Activated T-helper 1 cell treated with anti-CD3 and anti-CD28 coated beads, Interleukin-12 subunit alpha, Interleukin-12 subunit beta, Interleukin-2, Interleukin-4 antibody, amounts not matched to agents 30 ng/mL and 10 ng/mL and 1 ng/mL, durations not matched to agents 14 hours and 24 hours and 36 hours (primary cell): ENCODE measurements at places on chromosomes 7 and 10.

DNA sequence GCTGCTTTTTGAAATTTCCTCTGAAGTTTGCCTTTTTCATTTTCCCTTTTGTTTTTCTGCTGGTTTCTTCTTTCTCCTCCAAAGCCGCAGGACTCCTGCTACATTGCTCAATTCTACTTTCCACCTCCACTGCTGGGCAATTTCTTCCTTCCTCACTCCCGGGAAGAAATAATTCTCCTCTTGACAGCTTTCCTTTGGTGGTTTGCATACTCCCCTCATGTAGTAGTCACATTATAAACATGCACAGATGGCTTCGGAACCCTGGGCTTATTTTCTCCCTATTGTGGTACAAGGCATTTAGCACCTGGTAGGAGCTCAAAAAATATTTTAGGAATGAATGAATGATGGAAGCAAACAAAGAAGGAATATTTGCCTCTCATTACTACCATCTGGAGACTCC, 977.2 kb downstream of the LRMDA start:
- DNase-seq, result no peak

GRCh38 chr7:42389697-42390096, 152.7 kb upstream of the GLI3 start:
- no peak for DNase-seq

- DNase-seq, result no peak
Observed at GRCh38 chr10:77835669-77836086, 90.9 kb downstream of the DLG5 start.

- no peak for DNase-seq
Observed at GRCh38 chr10:96176985-96177384, 46.9 kb downstream of the ZNF518A start.

DNA sequence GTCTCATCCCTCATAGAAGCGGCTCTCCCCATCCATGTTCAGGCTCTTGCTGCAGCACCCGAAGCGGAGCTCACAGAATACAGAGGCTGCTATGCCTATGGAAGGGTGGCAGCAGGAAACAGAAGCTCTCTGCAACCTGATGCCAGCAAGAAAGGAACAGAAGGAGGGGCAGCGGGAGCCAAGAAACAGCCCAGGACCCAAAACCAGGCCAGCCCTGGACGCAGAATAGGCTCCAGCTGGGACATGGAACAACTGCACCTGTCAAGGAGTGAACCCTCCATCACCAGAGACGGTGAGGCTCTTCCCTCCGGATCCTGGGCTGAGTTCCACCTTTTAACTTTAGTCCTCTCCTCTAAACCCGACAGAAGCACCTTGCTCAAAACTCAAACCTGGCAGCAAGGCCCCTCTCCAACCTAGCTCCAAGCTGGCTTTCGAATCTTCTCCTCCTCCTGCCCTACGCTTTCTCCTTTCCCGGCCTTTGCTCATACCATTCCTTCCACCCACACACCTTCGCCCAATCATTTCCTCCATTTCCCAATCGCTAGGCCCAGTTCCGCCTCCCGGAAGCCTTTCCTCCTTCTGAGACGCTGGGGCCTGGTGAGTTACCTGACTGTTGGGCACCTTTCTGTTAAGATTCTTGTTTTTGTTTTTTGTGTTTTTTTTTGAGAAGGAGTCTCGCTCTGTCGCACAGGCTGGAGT, 122.8 kb upstream of the ZNF92 start:
- DNase-seq, result no peak

DNA sequence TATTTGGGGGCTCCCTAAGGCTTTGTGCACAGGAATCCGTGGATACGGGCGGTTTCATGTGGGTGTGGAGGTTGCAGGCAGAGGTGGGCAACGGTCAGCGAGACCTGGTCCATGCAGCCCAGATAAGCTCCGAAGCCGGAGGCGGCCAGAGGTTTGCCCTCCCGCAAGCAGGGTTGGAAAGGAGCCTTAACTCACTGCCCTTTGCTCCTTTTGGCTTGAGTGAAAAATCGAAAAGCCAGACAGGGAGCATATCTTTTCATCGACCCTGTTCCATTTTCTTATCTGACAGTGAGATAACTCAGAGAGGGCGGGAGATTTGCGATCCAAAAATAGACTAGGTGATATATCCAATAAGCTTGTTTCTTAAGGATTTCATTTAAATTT, 1.5 kb downstream of the GRM3 start:
- no peak for DNase-seq

DNA sequence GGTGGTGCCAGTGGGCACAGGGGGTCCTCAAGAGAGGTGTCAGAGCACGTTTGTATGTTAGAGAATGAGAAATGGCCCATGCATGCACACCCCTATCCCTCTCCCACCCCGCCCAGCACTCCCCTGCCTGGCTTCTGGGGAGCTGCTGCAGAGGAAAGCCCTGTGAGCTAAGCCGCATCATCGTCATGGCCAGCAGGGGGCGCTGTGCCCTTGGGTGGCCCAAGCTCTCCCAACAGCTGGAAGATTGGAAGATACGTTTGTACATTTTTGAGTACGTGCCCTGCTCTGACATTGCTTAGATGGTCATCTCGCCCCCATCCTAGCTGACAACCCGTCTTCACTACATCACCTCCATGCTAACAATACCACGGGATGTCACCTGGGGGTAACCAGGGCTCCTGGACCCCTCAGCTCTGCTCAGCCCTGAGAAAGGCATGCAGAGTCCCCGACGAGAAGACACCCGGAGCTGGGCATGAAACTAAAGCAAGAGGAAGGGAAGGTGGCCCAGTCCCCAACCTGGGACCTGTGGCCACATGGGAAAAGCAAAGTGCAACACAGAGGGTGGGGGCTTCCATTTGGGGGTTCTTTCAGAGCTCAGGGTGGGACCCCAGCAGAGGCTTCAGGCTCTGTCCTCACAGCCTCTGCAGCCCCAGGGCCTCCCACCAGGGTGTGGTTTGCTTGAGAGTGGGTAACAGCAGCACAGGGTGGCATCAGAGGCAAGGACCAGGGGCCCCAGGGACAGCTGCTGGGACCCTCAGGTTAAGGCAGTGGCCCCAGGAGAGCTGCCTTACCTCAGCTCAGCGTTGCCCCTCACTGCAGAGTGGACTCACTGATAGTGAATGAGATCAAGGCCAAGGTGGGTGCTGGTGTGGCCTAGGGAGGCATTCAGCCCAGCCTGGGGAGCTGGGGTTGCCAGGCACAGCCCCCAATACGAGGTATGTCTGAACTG, 136.6 kb downstream of the PTPN20 start:
- peak; percentile 54 for DNase-seq

DNA sequence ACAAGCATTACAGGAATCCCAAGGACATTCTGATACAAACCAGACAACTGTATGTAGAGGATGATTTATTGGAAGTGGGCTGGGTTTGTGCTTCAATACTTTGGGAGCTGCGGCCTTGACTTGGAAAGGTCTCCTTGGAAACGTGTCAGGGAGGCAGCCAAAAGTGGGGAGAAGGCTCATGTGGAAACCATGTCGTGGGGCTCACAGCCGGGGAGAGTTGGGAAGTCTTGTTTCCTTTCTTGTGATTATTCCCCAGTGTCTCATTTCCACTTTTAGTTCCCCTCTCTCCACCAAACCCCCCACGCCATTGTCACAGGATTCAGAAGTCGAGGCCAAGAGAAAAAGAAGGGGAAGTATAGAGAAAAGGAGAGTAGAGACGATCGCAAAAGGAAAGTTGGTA, 53.9 kb upstream of the SFMBT2 start:
- no peak for DNase-seq

DNA sequence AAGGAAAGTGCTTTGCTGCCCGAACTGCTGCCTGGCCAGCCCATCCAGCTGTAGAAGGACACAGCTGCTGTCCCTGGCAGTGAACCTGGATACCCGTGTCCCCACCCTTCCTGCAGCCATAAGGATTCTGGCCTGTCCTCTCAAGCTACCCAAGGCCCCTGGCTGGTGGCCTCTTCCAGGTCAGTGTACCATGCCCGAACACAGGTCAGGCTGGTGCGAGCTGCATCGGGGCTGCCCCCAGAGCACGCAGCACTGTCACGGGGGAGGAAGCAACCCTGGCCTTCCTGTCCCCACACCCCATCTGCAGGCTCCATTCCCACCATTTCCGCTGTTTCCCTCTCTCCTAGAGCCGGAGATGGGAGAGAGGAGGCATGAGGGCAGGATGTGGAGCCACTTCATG, 30.5 kb upstream of the PWWP2B start:
- DNase-seq, result no peak

- DNase-seq, result no peak
Observed at GRCh38 chr7:82156168-82156567, 287.4 kb downstream of the CACNA2D1 start.

- DNase-seq, result peak; percentile 64
Observed at GRCh38 chr7:100965723-100966541, 3.4 kb upstream of the MUC12 start.

DNA sequence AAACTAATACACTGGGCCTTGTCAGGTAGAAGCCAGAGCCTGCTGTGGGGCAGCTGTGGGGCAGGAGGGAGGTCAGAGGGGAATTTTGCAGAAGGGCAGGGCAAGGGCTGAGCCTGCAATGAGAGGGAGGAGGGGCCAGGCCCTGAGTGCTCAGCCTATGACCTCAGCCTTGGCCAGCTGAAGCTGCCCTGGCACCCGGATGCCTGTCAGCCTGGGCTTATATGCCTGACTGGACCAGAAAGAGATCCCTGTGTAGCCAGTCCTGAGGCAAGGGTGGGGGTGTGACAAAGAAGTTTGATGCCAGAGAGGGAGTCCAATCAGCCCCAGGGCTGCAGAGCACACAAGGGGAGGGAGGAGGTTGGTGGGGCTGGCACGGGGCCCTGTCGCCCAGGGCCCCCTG, 22.3 kb upstream of the PRRT4 start:
- DNase-seq, result no peak

- DNase-seq, result no peak
Observed at GRCh38 chr10:22607261-22607660, 107.1 kb downstream of the PIP4K2A start.

GRCh38 chr7:144725070-144725469, 110.8 kb downstream of the TPK1 start:
- DNase-seq, result no peak

DNA sequence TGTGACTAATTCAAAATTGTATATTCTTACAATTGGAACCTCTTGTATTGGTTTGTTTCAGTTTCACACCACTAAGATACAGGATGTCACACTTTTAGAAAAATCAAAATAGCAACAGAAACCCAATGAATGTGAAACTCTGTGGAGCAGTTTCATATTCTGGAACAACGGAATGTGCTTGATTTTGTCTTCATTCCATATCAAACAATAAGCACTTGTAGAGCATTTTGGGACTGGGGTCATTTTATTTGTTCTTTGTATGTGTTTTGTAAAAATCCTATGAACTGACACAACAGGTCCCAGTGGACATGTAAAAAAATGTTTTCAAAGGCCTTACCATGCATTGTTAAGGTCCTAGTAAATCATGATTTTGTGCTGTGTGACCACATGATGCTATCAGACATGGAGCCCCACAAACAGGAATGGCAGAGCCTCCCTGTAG, 123.1 kb downstream of the DKK1 start:
- DNase-seq, result no peak

GRCh38 chr10:5297466-5297865, 67.3 kb upstream of the UCN3 start:
- peak; percentile 61 for DNase-seq

DNA sequence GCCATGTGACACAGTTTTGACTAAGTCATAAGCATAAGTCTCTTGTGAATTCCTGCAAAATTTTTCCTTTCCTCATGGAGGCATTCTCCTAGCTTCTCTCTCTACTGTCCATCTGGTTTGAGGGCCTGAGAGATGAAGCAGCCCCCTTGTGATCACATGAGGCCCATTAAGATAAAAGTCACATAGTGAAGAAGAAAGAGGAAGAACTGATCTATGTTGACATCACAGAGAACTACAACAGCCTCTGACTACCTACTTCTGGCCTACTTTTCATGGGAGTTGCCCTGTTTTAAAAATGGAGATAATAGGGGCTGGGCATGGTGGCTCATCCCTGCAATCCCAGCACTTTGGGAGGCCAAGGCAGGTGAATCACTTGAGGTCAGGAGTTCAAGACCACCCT, 50.4 kb downstream of the TFEC start:
- DNase-seq, result no peak

GRCh38 chr10:122962405-122962804, 8.4 kb upstream of the C10orf88 start:
- DNase-seq, result no peak

DNA sequence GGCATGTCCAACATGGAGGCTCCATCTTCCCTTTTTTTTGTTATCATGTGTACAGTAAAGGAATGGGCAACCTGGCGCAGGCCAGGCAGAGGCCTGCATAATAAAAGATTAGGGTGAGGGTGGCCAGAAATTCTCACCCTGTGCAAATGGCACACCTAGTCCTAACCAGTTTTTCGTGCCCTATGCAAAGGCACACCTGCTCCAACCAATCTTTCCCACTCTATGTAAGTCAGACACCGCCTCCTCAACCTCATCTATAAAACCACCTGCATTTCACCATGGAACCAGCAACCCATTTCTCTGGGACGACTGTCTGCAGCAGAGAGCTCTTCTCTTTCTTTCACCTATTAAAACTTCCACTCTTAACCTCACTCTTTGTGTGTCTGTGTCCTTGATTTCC, 16.1 kb downstream of the TBATA start:
- DNase-seq, result no peak

GRCh38 chr7:4707980-4708411, 25.9 kb downstream of the FOXK1 start:
- no peak for DNase-seq

GRCh38 chr7:41189866-41190265, 513.0 kb downstream of the INHBA start:
- no peak for DNase-seq

DNA sequence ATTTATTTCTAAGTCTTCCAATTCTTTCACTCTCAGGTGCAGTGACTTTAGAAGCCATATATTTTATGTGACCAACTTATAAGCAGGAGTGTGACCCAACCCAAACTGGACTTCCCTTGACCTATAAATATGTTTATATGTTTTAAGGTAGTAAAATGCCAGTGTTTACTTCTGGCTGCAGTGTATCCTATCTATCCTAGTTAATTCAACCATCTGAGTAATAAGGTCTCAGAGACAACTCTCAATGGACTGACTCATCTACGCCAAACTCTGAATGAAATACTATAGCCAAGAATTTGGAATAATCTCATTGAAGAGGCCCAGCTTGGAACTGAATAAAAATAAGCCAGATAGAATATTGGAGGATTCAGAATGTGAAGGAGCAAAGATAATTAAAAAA, 544.5 kb upstream of the SORCS1 start:
- no peak for DNase-seq

GRCh38 chr10:131869344-131869743, 31.5 kb upstream of the PPP2R2D start:
- DNase-seq, result no peak
